ENCODE measurements at places on chromosomes 16 and 17. TPM values are rescaled to one million over a fixed set of nuclear protein-coding genes. Genes with fewer than 3 reads are reported as not detected.

DNA sequence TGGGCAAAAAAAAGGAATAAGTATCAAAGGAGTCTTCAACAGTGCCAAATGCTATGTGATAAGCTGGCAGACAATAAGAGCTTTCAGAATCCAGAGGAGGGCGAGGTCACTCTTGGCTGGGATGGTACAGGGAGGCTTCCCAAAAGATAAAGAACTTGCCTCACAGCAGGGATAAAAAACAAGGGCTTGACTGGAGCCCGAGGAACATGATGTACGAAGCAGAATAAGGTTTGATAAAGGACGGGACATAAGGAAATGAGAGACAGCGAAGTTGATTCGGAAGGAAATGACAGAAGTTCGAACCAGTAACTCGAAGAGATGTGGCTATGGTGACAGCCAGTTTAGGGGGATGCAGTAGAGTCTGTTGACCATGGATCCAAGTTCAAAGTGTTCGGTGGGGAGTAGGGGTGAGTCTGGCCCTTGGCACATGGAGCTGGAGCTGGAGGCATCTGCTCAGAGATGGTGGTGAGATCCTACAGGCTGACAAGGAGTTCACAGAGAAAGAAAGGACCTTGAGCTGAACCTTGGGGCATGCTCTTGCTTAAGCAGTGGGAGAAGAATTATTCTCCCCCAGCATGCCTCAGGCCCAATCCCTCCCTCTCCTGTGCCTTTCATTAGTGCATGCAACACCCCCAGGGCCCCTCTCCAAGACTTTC, 137.6 kb upstream of the RCVRN start:
- DNase-seq, result no peak

PLEKHM1 gene
- total RNA-seq, result 11.6 TPM

GRCh38 chr17:50200457-50201275, 765 bp downstream of the COL1A1 start:
- peak; percentile 93 for DNase-seq

DNA sequence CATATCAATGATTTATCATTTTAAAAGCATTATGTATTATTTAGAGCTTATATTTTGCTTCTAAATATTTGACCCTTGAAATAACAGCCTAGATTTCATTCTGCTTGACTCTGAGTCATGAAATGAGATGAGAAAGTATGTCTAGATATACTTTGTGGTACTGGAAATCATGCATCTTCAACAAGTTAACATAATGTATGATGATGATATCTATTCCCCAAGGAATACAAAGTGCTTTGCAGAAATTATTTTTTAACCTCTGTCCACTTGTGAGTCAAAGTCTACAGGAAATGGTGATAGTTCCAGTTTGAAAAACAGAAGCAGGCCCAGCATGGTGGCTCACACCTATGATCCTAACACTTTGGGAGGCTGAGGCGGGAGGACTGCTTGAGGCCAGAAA, 36.1 kb downstream of the GOSR1 start:
- DNase-seq, result no peak

FBXW10 gene
- total RNA-seq, result 0.40 TPM

BICDL2 gene
- 0.06 TPM for total RNA-seq

GRCh38 chr17:41773731-41774193, 12.7 kb downstream of the JUP start:
- no peak for DNase-seq

GRCh38 chr17:75288770-75289114, 491 bp downstream of the SLC25A19 start:
- no peak for DNase-seq

DNA sequence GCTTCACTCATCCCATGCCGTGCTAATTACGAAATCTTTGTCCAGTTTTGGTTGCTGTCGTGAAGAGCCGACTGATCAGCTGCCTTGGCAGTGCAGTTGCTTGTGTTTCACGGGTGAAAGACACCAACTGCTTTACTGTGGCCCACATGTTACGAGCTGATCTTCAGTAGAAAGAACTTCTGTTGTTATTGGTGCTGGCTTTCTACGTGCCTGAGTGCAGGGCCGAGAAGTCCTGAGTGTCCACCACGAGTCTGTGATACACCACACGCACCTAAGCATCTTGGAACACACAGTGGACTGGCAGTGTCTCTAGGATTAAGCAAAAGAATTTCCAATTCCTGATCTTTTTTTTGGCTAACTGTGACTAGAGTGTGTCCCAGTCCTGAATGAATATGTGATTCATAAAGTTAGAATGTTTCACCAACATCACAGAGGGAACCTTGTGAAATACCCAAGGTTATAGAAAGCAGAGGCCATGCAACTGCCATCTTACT, 70.4 kb upstream of the CLEC18A start:
- DNase-seq, result no peak

DNA sequence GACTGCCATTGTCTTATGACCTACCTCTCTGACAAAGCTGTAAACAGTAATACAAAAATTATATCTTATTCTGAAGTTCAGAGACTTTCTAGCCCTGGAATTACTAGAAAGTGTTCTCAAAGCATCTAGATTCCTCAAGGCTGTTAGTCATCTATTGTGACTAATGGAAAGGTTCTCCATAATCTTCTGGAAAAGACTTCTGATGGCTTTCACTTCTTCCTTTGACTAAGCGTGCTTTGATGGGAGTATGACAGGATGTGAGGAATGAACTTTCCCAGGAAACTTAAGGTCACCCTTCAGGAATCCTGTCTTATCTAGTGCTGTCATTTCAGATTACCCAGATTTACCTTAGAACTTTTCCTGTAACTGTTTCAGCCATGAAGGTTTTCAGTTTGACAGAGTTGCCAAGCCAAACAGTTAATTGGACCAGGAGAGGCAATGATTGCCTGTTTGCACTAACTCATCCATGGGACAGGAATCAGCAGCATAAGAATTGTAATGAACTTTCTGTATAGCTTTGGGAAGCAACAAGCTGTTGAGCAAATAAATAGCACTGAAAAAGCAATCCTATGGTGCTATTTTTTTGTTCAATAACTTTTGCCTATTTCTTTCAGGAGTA, 43.5 kb downstream of the AP2B1 start:
- no peak for DNase-seq

- no peak for DNase-seq
Measured at GRCh38 chr16:29007730-29008593, 23.1 kb downstream of the LAT start.

DNA sequence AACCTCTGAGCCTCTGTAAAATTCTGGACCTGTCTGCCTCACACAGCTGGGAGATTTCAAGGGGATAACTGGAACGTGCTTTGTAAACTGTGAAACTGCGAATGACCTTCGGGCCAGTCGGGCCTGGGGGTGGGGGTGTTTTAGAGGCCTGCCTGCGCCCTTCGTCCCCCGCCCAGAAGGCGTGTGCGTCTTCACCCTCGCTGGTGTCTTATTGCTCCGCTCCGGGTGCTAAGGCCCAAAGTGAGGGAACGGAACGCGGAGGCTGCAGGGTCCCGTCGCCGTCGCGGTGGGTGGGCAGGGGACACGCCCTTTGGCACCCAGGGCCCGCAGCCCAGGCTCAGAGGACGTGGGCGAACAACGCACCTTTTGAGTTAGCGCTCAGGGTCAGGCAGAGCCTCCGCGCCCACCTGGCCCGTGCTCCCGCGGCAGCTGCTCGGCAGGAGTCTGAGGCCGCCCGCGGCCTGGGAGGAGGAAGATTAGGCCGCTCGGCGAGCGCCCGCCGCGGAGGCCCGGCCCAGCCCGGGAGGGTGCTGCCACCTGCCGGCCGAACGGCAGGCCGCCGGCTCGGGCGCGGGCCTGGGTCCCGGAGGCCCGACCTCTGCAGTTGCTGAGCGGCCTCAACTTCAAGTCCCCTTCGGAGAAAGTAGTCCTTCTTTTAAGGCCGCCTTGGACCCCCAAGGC, 29.7 kb downstream of the DCAKD start:
- DNase-seq, result peak; percentile 87

- DNase-seq, result no peak
Measured at GRCh38 chr16:3049921-3050481, 3.6 kb downstream of the MMP25 start.

RAB11FIP3 gene
- total RNA-seq, result 24.2 TPM

DNA sequence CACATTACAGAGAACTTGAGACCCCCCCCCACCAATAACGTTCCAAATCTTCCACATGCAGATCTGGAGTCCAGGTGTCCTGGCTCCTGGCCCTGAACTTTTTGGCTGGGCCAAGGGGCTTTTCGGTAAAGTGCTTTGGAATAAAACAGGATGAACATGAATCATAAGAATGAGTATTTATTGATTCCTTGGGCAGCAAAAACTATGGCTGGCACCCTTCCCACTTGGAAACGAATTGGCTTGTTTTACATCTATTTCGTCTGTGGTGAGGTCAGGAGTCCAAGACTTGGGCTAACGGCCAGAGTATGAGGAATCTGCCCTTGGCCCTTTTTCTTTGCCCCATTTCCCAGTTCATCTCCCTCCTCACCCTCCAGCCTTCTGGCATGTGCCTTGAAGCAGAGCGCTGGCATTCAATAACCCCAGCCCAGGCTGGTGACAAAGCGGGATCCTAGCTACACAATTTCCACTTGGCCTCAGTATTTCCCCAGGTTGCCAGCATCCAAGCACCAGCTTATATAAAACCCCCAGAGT, 4.1 kb upstream of the UBTF start:
- DNase-seq, result no peak

TMEM238L gene
- total RNA-seq, result not detected

GRCh38 chr16:7270823-7271222, 61.8 kb upstream of the RBFOX1 start:
- DNase-seq, result no peak

STH gene
- total RNA-seq, result 3.1 TPM

DNA sequence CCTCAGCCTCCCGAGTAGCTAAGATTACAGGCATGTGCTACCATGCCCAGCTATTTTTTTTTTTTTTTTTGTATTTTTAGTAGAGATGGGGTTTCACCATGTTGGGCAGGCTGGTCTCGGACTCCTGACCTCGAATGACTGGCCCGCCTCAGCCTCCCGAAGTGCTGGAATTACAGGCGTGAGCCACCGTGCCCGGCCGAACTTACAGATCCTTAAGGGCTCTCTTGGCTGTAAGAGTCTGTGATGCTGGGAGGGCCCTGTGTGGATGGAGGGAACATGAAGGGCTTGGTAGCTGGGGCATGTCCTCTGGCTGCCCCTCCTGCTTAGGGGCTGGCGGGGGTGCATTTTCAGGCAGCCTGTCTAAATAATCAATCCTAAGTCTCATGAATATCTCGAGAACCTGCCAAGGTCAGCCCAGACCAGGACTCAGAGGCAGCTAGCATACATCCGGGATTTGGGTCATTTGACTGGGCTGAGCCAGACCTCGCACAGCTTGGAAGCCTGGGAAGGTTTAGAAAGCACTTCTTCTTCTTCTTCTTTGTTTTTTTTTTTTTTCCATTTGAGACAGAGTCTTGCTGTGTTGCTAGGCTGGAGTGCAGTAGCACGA, 17.1 kb downstream of the SPNS3 start:
- no peak for DNase-seq

KRTAP9-7 gene
- total RNA-seq, result not detected

DNA sequence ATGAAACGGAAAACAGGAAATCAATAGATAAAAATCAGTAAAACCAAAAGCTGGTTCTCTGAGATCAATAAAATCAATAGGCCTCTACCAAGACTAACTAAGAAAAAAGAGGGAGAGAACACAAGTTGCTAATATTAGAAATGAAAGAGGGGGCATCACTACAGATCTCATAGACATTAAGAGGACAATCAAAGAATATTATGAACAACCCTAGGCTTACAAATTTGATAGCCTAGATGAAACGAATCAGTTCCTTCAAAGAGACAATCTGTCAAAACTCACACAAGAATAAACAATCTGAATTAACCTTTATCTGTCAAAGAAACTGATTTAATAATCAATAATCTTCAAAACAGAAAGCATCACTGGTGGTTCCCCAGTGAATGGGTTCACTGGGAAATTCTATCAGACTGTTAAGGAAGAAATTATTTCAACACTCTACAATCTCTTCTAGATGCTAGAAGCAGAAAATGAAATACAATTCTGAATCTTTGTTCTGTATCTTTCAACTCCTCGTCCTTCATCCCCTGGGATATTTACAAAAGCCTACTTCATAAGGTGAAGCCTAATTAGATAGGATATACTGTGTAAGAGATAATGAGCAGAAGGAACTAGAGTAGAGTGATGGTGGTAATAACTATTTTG, 4.4 kb downstream of the ABCA9 start:
- no peak for DNase-seq

HSD17B2 gene
- total RNA-seq, result 1.3 TPM

DNA sequence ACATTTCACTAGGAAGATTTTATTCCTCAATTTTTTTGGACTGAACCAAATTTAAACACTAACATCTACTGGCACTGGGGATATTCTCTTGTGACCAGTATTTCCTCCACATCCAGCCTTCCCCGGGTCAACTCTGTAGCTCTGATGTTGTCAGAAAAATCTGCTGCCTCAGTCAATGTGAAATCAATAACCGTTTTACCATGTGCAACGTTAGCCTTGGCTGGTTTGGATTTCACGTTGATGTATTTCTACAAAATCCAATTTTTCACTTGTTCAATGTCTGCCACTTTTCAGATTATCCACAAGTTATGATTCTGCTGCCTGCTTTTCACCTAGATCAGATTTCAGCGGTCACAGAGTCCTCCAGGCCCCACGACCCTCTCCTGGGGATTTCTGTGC, 7.1 kb downstream of the SGCA start:
- DNase-seq, result peak; percentile 31

SMPD3 gene
- total RNA-seq, result 19.6 TPM

DNA sequence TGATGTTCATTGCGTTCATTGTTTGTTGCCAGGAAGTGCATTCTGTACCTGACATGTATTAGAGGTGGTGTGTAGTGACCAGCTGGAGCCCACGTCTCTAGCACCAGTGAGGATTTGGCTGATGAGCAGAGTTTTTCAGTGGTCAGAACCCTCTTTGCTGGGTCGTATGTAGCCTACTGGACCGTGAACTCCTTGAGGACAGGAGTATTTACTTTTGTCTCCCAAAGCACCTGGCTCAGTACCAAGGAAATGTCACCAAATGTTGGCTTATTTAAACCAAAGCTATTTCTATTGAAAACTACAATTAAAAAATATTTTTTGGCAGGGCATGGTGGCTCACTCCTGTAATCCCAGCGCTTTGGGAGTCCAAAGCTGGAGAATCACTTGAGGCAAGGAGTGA, 262.7 kb downstream of the SNX29 start:
- DNase-seq, result no peak

TBC1D3I gene
- total RNA-seq, result not detected

CDH5 gene
- total RNA-seq, result 78.3 TPM

CDT1 gene
- total RNA-seq, result 3.6 TPM

OR1F1 gene
- not detected for total RNA-seq

DNA sequence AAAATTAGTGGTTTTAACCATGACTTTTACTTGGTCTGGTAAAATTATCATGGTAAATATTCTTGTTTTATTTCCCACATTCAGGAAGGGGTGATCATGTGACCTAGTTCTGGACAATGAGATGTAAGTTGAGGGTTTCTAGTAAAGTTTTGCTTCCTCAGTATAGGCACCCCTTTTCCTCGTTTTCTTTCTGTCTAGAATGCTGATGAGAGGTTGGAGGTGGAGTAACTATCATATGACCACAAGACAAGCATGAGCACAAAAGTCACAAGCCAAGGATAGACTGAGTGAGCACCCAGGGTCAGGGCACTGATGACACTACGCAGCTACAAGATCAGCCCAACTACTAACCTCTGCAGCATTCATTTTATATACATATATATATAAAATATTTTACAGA, 53.9 kb downstream of the MYO1D start:
- no peak for DNase-seq

GRCh38 chr17:29113334-29113733, 66.9 kb downstream of the MYO18A start:
- DNase-seq, result no peak

Measured in spinal cord (tissue), 10 donors.